Stimulated activated naive CD8-positive, alpha-beta T cell treated with anti-CD3 and anti-CD28 coated beads, Interleukin-15, amount 100 ng/mL, for 72 hours (primary cell): ENCODE measurements at places on chromosomes 3 and 15.

GRCh38 chr3:134249935-134250716 is 533 bp downstream of the RYK start:
- peak; percentile 48 for DNase-seq

DNA sequence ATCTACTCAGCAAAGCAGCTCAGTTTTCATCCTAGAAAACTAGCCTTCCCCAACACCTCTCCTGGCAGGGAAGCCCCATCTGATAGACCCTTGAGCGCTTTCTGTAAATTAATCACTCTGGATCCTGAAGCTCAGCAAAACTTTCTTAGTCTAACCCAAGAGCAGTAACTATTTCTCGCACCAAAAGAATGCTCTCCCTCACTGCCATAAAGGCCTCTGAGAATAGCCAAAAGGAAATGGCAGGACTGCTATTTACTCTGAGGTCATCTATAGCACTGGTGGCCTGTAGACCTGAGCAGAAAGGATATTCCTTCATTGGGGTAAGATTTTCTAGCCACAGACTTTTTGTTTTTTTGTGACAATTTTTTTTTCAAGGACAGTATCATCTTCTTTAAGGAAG is 345.8 kb upstream of the ADAMTS9 start:
- DNase-seq: no peak

DNA sequence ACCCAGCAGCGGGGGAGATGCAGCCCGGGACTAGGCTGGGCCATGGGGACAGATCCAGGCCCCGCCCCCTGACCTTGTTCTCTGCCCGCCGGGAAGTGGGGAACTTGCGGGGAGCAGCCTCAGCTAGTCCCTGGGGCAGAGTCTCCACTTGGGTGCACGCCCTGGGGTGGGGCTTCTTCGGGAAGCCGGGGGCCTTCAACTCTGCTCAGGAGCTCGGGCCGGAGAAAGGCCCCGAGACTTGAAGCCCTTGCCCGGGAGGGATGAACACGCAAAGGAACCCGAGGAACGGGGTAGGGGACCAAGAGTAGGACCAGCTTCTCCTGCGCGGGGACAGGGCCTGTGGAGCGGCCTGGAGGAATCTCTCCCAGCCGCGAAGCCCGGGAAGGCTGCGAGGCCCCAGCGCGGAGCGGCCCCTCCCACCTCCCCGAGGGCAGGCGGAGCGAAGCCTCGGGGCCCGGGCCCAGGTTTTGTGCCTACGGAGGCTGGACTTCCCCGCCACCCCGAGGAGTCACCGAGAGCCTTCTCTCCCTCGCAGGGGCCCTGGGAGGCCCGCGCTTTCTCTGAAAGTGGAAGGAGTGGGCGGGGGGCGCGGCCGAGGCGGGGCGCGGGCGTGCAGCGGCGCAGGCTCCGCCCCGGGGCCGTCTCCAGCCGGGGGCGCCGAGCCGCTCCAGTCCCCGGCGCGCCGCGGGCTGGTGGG is at the start of gene ITPKA:
Gene ITPKA, plus strand, starts transcription at position 670 of the 697 bp plus-strand sequence. CDS start 54 bp downstream, outside the sequence.
- DNase-seq: peak; percentile 94

- DNase-seq: no peak
Measured at GRCh38 chr3:167084545-167084944, 295.6 kb downstream of the ZBBX start.

DNA sequence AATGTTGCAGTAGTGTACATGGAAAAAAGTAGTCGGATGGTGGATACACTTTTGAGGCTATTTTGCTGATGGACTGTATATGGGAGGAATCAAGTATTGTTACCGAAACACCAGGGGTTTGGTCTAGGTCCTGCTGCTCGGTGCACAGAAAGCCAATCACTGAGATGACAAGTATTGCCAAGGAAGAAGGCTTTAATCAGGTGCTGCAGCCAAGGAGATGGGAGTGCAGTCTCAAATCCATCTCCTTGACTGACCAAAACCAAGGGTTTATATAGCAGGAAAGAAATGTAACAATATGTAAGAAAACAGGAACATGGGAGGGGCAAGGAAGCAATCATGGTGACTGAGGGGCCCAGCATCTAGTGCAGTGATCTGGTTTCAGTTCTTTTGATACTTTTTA is 2.8 kb upstream of the ACVR2B start:
- no peak for DNase-seq

- DNase-seq: no peak
Measured at GRCh38 chr3:59318881-59319280, 269.1 kb upstream of the CFAP20DC start.

DNA sequence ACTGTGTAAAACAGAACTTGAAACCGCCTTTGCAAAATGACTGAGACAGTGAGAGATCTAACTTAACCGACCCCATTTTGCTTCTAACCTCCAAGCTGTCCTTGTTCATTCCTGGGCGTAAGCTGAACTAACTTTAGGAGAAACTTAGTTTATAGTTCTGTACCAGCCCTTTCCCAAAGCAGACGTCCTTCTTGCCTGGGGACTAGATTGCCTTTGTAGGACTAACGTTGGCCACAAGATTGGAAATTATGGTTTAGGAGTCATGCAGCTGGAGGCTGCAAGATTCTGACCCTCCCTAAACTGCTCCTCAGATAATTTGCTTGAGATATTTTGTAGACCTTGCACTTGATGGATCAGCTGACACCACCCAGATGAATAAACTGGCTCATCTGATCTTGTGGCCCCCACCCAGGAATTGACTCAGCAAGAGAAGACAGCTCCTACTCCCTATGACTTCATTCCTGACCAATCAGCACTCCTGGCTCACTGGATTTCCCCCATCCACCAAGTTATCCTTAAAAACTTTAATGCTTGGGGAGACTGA is 219.9 kb upstream of the PROK2 start:
- no peak for DNase-seq

DNA sequence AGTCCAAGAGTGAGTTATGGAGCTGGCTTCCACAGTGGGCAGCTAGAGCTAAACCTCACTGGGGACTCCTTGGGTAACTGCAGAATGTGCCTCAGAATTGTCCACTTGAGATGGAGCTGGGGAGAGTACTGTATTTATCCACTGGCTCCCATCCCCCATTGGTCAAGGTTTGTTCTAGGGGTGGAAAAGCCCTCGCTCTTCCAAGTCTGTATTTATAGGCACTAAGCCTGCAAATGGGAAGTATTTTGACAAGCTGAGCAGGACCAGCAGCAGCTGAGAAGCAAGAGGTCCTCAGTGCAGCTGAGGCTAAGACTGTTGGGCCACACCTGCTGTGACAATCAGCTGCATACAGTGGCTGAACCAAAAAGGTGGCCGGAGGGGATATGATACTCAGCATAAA is 5.8 kb downstream of the USP13 start:
- DNase-seq: no peak

GRCh38 chr3:46902188-46902631 is 24.7 kb downstream of the PTH1R start:
- DNase-seq: no peak

- DNase-seq: no peak
Measured at GRCh38 chr15:26243382-26243781, 380.3 kb upstream of the ATP10A start.
